ENCODE measurements at places on chromosomes 5 and 9.

DNA sequence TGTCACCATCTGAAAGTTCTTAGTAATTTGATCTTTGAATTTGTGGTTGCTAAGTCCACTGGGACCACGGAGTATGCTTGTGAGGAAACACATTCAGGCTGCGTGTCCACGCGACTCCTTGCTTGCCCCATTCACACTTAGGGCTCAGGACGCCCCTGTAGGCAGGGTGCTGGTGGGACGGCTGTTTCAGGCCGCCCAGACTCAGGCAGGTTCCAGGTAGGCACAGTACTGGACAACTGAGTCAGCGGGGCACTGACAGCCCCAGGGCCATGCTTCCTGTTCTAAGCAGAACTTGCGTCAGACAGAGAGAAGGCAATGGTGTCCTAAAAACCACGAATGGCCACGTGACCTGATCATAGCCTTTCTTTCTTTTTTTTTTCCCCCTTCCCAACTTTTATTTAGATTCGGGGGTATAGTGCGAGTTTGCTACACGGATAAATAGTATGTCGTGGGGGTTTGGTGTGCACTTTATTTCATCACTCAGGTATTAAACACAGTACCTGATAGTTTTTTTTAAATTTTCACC, 7.7 kb upstream of the RASGEF1C start:
- DNase-seq, result no peak

DNA sequence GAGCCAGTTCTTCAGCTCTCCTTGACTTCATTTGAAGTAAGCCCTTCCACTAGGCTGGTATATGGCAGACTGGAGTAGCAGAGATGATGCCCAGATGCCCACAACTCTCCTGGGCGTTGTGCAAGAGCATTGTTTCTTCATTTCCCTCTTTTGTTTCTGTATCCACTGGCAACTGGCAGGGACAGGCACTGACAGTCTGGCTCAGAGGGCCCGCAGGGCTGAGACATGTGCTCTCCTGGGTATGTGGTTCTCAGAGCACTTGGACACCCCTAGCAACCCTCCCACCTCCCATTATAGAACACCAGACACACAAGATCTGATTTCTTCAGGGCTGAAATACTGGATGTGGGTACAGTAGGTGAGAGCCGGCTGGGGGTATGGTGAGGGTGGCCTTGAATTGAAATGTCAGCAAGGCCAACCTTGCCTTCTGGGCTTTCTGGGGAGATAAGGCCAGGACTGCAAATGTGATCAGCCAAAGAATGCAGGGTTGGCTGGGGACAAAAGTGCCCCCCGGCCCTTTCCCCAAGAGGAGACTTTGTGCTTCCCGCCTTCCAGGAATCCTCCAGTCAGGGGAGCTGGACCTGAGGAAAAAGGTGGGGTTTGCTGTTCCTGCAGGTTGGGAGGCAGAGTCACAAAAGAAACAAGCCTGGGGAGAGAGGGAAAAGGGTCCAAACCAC, 28.6 kb upstream of the CTNNA1 start:
- no peak for DNase-seq

GRCh38 chr5:131682826-131683225, 47.8 kb upstream of the RAPGEF6 start:
- no peak for DNase-seq

DNA sequence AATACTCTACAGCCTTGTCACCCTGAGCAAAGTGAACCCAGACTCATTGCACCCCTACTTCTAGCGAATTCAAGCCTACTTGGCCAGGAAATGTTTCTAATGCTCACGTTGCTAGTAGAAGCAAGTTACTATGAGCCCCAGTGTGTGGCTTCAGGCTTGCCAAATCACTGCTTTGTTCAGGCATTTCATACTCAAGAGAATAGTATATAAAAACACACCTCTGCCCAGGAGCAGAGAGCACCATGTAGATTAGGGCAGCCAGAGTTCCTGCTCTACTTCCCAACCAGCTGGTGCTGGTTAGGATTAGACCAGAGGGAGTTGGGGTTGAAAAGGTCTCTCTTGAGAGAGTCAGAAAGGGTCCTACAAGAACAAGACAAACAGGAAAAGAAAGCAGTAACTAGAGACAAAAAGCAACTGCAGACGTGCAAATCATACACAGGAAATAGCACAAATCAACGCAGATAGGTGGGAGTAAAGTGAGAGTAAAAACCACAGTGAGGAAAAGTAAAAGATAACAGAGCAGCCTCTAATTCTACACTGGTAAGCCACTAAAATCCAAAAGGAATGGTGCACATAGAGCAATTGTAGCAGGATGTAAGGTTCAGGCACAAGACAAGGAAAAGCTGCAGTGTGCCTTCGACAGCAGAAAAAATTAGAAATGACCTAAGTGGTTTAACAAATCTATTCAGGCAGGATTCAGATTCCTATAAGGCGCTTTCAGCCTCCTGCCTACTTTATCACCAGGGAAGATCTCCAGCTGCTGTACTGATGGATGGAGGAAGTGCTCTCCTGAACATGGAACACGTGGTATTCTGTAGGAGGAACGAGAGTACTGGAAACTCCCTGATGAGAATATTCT, 49.6 kb upstream of the KIF2A start:
- DNase-seq, result no peak

DNA sequence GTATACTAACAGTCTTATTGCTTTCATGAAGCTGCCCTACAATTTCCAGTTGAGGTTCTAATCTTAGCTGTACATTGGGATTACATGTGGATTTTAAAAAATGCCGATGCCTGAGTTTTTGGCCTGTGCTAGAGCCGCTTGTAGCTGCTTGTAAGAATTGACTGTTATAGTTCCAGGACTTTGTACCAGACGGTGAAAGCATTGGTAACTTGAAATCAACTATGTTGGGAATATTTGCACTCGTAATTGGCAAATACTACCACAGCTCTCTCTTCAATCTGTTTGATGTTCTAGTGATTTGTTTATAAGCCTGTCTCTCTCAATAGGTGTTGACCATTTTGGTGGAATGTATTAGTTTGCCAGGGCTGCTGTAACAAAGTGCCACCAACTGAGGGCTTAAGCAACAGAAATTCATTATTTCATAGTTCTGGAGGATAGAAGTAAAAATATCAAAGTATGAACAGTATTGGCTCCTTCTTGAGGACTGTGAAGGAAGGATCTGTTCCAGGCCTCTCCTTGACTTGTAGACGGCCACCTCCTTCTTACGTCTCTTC, 50.5 kb upstream of the DHFR start:
- no peak for DNase-seq

DNA sequence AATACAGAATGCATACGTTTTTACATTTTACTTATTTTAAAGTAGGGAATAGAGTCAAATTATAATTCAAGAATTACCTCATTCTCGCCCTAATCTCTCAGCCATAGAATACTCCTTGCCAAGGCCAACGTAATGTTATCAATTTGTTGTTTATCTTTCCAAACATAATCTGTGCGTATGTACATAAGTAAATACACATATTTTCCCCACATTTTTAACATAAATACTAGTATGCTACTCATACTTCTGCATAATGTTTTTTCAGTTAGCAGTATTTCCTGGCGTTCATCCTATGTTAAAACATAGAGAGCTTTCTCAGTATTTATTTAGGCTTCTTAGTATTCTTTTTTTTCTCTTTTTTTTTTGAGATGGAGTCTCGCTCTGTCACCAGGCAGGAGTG, 28.8 kb downstream of the RBM27 start:
- DNase-seq, result no peak

DNA sequence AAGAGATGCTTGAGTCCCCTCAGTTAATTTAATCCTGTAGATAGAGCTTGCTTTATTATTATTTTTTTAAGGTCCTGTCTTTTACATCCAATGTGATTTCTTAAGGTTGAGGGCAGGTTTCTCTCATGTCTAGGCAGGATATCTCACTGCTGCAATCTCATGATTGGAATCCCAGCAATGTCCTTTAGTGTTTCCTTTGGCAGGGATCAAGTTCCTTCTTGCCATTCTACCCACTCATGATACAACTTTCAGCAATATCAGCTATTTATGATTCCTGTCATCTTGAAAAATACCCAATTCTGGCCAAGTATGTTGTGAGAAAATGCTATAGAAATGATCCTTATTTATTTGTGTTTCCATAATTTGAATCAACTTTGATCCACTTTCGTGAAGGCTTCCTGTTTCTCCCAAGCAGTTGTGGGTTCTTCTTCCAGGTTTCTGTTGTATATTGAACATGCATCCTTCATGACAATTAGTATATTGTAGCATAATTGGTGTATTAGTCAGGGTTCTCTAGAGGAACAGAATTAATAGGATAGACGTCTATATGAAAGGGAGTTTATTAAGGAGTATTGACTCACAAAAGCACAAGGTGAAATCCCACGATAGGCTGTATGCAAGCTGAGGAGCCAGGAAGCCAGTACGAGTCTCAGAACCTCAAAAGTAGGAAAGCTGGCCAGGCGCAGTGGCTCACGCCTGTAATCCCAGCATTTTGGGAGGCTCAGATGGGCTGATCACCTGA, 18.4 kb upstream of the VPS13A start:
- DNase-seq, result no peak

GRCh38 chr5:28603869-28604268, 1565.5 kb upstream of the CDH9 start:
- DNase-seq, result no peak

DNA sequence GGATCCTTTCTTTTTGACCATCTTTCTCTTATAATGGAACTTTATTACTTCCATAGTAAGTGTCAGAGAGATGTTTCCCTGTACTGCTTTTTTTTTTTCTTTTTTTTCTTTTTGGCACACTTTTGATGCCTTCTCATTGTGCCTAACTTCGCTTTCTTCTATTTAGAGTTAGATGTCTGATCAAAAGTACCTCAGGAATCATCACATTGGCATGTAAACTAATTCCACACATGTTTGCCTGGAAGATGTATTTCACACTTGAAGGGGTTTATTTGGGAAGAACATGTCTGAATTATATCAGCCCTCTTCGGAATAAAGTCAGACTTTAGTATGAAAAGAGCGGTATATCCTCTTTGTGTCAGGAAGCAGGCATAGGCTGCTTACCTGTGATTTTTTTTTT, 35.1 kb downstream of the SMARCA2 start:
- DNase-seq, result no peak

GRCh38 chr5:14167211-14167845, 24.2 kb downstream of the TRIO start:
- no peak for DNase-seq

DNA sequence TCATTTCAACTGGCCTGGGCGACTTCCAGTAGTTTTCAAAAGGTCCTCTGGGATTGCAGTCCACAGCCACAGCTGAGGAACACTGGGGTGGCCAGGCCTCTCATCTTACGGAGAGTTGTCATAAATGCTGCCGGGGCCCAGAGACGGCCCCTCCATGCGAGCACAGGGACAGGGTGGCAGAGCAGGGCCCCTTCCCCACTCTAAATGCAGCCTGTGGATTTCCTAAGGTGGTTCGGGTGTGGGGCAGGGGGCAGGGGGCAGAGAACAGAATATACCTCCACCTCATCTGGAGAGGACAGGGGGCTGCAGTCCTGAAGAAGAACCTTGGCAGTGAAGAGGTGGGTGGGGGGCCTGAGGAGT, 113.6 kb upstream of the TBC1D2 start:
- no peak for DNase-seq

DNA sequence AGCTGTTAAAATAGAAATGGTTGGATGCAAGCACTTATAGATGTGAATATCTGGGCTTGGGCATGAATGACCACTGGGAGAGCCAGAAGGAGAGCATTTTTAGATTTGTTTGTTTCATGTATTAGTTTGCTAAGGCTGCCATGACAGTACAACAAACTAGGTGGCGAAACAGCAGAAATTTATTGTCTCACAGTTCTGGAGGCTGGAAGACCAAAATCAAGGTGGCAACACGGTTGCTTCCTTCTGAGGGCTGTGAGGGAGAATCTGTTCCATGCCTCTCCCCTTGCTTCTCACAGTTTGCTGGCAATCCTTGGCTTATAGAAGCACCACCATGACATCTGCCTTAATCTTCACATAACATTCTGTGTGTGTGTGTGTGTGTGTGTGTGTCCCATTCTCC, 20.2 kb upstream of the CDC23 start:
- no peak for DNase-seq

GRCh38 chr5:126896170-126896702, 119.3 kb downstream of the LMNB1 start:
- no peak for DNase-seq

GRCh38 chr5:116911074-116911473, 336.5 kb upstream of the SEMA6A start:
- DNase-seq, result no peak

GRCh38 chr5:107687404-107687803, 16.7 kb upstream of the EFNA5 start:
- DNase-seq, result no peak

Data from NCI-H1930 (cell line).